Activated CD4-positive, alpha-beta T cell treated with anti-CD3 and anti-CD28 coated beads, Interleukin-2, Interleukin-6, amounts not matched to agents 100 ng/mL and 50 ng/mL, durations not matched to agents 16 hours and 8 hours (primary cell): ENCODE measurements at places on chromosomes 16 and 17.
A peak's percentile ranks its signal among the peaks of the same experiment; 100 is the strongest.

GRCh38 chr16:77833921-77834634, 45.7 kb downstream of the VAT1L start:
- no peak for DNase-seq

- DNase-seq = no peak
These were observed 27.8 kb upstream of the CDR2 start for GRCh38 chr16:22402191-22402590.

- no peak for DNase-seq
These were observed 16.5 kb downstream of the CDIP1 start for GRCh38 chr16:4522051-4522581.

DNA sequence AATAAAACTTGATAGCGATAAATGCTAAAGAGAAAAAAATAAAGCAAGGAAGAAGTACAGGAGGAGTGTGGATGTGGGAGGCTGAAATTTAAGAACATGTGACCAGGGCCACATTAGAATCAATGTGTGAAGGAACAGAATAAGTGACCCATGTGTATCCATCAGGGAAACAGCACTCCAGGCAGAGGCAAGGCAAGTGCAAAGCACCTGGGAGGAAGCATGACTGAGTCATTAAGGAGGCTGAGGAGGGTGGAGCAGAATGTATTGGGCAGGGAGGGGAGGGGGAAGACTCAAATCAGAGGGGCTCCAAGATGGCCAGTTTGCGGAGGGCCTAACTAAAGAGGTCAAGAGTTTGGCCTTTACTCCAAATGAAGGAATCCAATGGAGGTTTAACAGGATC, 8.0 kb downstream of the CDR2 start:
- no peak for DNase-seq

GRCh38 chr17:78974635-78975591, 4.8 kb downstream of the LGALS3BP start:
- DNase-seq = peak; percentile 42

GRCh38 chr17:13541032-13541480, 60.7 kb downstream of the HS3ST3A1 start:
- no peak for DNase-seq

DNA sequence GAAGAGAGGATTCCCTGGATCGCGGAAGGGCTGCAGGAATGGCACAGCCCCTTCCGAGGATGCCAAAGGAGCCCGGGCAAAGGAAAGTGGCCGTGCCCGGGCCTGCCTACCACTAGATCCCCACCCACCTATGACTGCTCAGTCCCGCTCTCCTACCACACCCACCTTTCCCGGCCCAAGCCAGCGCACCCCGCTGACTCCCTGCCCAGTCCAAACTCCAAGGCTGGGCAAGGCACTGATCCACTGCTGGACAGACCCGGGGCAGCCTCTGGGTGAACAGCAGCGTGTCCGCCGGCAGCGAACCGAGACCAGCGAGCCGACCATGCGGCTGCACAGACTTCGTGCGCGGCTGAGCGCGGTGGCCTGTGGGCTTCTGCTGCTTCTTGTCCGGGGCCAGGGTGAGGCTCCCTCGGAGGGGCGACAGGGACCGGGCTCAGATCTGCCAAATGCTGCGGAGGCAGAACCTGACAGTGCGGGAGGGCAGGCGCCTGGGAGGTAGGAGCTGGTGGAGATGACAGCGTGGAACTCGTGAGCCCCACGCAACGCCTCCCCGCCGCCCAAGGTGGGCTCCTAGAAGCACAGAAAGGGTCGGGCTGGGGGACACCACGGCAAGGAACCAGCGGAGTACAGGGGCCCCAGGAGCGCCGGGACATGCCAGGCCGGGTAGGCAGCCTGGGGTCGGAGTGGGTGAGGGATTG, at the start of gene CES2:
Gene CES2 (plus strand): TSS at position 203 of the 698 bp plus-strand sequence. CDS start 120 bp downstream, at position 323.
- no peak for DNase-seq

GRCh38 chr16:12674071-12674470, 129.6 kb downstream of the CPPED1 start:
- DNase-seq = no peak

GRCh38 chr16:4263504-4264436, 9.1 kb downstream of the TFAP4 start:
- peak; percentile 35 for DNase-seq

- DNase-seq = no peak
These were observed 24.9 kb upstream of the ADAMTS18 start for GRCh38 chr16:77459534-77460254.

DNA sequence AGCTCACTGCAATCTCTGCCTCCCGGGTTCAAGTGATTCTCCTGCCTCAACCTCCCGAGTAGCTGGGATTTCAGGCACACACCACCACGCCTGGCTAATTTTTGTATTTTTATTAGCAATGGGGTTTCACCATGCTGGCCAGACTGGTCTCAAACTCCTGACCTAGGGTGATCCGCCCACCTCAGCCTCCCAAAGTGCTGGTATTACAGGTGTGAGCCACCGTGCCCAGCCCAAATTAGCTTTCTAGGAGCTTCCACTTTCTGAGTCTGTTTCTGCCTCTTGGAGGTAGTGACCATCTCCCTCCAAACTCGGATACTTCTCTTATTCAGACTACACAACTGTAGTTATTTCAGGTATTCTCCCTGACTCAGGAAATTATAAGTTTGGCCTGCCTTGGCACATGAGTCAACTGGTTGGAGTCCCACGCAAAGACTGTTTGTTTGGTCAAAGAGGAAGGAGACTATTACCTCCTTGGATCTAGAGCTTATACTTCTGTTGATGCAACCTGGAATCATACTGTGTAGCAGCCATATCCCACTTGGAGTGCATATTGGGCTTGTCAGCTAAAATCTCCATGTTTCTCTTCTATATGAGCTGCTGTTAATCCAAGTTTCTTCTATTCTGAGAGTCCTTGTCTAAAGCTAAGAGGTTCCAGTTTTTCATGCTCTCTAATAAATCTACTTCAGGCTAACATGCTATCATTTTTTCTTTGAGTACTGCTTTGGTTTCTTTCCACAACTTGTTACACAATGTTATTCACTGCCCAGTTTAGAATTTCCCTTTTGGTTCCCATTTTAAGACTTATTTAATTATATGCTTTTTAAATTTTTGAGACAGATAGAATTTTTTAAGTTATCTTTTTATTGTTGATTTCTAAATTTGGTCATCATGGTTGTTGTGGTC, 7.5 kb downstream of the IL4R start:
- DNase-seq = no peak

DNA sequence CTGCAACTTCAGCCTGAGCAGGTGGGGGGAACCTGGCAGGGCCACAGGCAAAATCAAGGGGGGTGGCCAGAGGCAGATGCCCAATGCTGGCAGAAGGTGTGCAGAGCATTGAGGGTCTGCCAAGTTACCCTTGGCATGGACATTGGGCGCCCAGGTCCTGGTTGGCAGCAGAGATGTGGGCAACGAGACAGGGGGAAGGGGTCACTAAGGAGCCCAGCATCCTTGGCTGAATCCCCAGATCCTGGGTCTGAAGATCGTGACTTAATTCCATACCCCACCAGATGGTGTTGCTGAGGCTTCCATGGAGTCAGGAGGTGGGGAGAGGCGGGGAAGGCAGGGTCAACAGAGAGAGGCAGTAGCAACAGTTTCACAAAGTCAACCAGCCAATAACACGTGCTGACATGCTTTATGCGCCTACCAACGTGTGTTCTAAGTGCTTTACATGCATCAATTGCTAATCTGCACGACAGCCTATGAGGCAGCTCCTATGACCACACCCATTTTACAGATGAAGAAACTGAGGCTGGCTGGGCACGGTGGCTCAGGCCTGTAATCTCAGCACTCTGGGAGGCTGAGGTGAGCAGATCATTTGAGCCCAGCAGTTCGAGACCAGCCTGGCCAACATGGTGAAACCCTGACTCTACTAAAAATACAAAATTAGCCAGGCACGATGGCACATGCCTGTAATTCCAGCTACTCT, 83.3 kb downstream of the GSG1L start:
- DNase-seq = no peak

GRCh38 chr17:50182783-50183420, 17.1 kb downstream of the SGCA start:
- no peak for DNase-seq

DNA sequence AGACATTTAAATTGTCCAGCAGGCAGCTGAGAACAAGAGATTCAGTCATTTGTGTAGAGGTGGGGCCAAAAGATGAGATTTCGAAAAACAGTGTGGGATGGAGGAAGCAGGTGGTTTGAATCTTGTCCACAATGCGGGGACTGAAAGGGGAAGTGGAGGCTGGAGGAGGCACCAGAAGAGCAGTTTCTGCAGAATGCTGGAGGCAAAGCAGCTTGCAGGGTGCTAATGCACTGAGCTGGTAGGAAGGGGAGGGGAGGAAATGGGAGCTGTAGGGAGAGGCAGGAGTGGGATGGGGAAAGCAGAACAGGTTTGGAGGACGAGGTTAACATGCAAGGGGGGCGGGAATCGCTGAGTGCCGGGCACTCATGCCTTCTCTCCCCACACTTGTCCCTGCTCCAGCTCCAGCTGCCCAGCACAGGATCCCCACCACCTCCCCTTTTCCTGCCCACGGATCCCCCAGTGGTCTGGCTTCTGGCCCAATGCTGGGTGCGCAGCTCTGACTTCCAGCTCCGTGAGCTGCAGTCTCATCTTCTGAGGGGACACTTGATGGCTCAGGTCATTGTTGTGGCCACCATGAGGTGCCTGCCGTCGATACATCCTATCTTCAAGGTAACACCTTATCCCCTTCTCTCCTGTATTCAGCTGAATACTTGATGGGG, 9.4 kb downstream of the C17orf100 start:
- peak; percentile 59 for DNase-seq

GRCh38 chr17:31158746-31159377, 64.1 kb downstream of the NF1 start:
- no peak for DNase-seq

GRCh38 chr17:64736804-64737492, 74.8 kb upstream of the SMURF2 start:
- peak; percentile 60 for DNase-seq

- DNase-seq = no peak
These were observed 60.1 kb upstream of the ZNF750 start for GRCh38 chr17:82899941-82900340.

DNA sequence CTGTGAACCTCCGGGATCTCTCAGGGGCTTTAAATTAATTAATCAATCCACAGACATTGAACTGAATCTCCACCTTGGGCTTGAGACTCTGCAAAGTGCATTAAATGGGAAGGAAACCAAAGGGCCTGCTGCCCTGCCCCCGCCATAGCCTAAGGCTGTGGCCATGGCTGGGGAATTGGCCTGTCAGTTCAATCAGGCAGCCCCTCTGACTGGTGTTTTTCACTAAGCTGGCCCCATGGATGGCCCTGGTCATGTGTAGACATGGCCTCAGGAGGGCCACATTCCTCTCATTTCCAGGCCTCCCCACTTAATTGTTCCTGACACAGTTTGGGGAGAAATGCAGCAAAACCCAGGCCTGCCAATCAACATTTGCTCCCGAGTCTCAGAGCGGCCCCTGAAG, 499.8 kb downstream of the WWOX start:
- no peak for DNase-seq

- DNase-seq = no peak
These were observed 129.9 kb upstream of the CACNG5 start for GRCh38 chr17:66704858-66705520.

DNA sequence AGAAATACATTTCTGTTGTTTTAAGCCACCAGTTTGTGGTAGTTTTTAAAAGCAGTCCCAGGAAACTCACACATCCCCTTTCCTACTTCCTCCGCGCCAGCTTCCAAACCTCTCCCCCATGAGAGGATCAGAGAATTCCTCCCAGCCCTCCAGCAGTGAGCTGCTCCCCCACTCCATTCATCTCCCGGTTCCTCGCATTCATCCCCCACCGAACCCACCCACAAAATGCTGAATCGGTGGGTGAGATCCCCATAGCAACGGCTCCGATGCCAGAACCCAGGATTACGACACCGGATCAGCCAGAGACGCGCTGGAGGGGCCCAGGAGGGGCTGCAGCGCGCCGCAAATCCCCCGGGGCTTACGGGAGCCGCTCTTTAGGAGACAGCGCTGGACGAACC, 251.4 kb upstream of the RPL38 start:
- DNase-seq = no peak

DNA sequence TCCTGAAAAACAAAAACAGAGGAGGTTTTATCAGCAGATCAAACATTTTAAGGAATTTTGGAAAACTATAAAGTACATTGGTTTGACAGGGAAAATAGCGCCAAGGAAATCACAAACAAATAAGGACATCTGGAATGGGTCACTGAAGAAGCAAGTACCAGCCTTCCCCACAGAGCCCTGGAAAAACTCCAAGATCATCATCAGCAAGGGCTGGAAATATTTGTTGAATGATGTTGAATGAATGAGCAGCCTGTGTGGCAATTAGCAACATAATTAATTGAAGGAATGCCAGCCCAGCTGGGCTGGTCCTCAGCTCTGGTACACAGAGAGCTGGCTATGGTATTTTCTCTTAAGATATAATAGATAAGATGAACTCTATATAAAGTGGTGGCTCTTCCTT, 290.4 kb downstream of the HS3ST3A1 start:
- no peak for DNase-seq

DNA sequence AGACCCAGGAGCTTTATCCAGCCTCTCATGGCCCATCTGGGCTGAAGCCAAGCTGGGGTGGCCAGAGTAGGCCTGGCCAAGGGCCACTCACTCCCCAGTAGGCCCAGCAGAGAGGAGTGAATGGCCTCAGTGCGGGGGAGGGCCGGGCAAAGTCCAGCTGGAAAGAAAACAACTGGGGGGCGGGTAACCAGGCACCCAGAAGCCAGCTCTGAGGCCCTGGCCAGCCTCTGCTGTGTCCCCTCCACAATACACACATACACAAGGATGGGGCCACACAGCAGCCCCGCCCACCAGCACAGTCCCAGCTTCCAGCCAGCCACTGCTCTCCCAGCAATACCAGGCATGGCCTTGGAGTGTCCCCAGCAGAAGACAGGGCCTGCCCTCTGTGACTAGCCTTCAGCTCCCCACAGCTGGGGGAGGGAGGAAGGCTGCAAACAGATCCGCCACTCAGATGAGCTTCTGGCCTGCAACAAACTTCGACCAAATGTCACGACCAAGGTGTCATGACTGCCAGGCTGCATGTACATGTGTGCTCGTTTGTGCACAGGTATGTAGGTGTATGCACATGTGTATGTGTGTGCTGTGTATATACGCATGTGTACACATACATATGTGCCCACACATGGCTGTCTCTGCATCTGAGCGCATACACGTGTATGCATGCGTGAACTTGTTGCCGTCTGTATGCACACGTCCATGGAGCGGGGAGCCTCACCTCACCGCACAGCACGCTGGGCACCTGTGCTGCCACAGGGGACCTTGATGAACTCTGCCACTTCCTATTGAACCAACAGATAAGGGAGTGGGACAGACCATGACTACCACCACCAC, 5.0 kb downstream of the CARHSP1 start:
- DNase-seq = no peak

GRCh38 chr17:78933025-78933958, 8.1 kb upstream of the TIMP2 start:
- DNase-seq = peak; percentile 83
